ENCODE measurements at places on chromosomes 7 and 10.

- DNase-seq, result peak; percentile 17
These were observed 10.7 kb downstream of the NCOA4 start for GRCh38 chr10:46019569-46020343.

DNA sequence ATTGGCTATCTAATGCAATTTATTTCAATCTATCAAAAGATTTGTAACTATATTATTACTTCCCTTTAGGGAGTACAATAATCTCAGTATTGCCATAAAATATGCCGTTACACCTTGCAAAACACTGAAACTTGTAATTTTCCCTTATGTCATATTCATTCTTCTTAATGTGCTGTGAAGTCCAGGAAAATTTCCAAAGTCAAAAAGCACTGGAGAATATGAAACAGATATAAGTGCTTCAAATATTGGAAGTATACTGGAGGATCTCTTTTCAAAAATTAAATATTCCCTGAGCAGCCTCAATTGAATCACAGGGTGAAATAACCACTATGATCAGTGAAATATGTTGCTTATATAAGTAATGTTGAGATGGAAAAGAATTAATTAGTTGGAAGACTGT is 356.0 kb downstream of the PPP1R3A start:
- DNase-seq, result no peak

DNA sequence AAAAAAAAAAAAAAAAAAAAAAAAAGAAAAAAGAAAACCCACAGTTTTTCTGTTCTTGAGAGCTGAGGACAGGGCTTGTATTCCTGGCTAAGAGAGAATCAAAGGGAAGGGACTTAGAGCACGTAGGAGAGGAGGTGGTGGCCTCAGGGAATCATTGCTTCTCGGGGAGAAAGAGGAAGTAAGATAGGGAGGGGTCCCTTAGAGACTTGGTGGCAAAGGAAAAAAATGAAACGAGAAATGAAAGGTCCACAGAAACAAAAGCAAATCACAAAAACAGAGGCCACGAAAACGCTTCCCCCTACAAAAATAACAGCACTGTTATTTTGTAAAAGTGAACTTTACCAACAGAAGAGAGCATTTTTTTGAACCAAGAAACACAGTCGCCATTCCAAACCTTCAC is 323.1 kb upstream of the GALNT17 start:
- DNase-seq, result no peak

DNA sequence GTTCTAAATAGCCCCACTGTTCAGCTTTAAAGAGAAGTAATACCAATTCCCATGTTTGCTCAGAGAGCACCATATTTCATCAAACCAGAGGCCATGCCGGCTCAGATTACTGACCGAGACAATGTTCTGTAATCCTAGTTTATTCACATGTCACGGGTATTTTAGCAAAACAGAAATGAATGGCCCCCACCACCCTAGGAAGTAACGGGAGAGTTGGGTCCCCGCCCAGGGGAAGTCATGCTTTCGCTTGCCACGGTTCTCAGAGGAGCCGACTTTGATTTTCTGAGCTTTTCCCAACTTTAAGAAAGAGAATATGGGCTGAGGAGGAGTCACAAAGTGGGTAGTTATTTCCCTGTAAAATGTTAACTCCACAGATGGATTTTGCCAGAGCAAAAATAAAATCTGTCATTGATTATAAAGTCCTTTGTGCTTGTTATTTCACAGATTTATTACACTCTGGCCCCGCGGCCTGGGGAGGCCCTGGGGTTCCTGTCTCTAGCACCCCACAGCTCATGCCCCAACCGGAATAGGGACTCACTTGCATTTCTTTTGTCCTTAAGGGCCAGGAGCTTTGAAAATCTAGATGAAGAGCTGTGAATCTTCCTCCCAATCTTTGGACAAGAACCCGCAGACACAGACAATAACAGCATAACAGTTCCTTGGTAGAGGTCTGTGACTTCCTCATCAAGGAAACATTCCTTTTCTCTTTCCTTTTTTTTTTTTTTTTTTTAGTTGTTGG is 3.7 kb upstream of the GDF10 start:
- DNase-seq, result no peak

DNA sequence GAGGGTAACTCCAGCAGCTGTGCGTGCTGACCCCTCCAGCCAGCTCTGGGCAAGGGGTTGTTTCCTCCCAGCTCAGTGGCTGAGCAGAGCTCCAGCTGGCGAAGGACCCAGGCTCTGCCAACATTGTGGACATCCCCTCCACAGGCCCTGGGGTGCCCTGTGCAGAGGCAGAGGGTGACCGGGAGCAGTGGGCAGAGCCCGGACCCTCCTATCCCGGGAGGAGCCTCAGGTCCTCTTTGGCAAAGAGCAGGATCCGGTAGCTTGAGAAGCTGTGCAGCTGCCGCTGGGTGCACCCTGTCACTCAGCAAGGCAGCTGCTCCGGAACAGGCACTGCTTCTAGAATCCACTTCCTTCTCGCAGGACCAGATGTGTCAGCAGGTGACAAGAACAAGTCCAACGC is 175.9 kb downstream of the EBF3 start:
- no peak for DNase-seq

DNA sequence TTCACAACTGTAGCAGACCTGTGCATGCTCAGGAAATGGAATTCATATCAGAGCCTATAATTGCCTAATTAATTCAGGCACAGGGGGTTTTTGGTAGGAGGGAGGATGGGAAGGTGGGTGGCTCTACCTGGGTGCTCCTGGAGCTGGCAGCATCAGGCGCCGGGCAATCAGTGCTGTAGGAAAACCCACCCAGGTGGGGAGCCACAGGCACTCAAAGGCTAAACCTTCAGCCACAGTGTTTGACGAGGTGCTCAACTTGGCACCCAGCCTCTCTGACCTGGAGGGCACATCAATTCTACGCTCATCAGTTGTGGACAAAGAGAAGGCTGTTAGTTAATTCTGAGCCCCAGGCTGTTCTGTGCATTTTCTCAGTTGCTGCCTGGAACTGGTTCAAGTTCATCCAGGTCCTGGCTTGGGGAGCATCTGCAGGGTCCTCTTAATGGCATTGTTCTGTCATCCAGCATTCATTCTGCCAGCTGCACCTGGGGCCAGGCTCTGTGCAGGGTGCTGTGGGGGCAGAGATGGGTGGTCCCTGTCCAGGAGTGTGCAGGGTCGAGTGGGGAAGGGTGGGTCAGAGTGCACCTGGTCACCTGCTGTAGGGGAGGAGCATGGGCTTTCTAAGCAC is 54.1 kb upstream of the NPTX2 start:
- no peak for DNase-seq

- no peak for DNase-seq
These were observed 56.4 kb downstream of the ICA1 start for GRCh38 chr7:8205537-8205936.

DNA sequence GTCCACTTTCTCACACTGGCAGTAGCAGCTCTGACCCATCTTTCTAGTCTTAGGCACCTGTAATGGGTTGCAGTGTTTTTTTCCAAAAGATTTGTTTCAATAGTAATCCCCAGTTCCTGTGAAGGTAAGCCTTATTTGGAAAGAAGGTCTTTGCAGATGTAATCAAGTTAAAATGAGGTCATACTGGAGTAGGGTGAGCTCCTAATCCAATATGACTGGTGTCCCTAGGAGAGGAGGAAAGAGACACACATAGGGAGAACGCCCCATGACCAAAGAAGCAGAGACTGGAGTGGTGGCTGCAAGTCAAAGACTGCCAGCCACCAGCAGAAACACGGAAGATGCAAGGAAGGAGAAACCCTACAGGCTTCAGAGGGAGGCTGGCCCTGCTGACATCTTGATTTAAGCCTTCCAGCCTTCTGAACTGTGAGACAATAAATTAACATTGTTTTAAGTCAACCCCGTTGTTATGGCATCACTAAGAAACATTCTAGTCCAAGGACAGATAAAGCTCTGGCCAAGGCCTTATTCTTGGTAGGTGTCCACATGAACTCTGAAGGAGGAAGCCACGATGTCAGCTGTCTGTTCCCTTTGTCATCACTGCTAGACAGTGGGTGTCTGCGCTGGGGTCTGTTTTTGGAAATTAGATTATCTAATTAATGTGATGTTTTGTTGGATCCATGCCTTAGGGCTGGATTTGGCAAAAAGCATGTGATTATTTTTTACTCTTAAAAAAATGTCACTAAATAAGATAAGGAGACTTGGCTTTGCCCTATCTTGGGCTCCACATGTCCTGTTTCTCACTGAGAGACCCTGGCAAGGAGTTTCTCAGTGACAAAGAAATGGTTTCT is 214.9 kb downstream of the KCNMA1 start:
- DNase-seq, result no peak

- DNase-seq, result no peak
These were observed 9.6 kb upstream of the CFAP46 start for GRCh38 chr10:132951926-132952325.

- DNase-seq, result no peak
These were observed 103.0 kb downstream of the CALD1 start for GRCh38 chr7:134882481-134882880.

- no peak for DNase-seq
These were observed 16.1 kb downstream of the MYL10 start for GRCh38 chr7:101612885-101613515.

DNA sequence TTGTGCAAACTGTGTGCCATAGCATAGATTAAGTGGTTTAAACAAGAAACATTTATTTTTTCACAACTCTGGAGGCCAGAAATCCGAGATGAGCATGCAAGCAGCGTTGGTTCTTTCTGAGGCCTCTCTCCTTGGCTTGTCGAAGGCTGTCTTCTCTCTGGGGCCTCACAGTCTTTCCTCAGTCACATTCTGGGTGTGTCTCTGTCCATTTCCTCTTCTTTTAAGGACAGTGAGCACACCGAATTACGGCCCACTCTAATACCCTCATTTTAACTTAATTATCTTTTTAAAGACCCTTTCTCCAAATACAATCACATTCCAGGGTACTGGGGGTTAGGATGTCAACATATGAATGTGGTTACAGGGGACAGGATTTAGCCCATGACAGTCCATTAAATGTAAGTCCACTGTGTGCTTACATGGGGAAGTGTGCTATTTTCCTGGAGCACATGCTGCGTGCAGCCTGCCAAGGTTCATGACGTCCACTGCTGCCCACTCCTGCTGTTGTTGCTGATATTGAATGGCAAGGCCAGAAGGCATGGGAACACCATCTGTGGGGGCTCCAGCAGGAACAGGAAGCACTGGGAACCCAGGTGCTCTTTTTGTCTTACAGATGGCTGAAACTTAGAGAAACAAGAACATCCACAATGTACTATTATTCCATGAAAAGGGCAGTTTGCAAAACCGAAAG is 365.5 kb downstream of the GALNT17 start:
- no peak for DNase-seq

DNA sequence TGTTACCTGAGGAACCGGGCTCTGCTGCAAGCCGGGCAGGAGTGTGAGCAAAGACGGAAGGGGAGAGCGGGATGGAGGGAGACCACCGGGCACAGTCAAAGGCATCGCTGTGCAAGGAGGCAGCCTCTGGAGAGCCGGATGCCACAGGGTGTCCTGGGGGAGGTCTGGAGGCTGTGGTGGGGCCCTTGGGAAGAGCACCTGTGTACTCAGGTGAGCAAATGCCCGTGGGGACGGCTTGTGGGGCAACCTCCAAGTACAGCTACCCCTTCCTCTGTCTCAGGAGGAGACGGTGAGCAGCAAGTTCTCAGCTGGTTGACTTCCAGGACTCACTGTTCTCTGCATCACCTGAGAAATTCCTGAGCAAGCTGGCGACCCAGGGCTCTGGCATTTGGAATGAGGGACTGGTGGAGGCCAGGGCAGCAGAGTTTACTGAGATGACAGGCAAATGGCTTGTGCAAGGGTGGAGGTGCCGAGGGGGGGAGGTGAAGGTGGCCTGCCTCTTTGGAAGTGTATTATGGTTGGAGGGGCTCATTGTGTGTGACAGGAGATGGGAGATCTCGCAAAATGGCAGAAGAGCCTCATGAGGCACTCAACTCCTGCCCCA is 345.2 kb upstream of the SHH start:
- DNase-seq, result no peak

DNA sequence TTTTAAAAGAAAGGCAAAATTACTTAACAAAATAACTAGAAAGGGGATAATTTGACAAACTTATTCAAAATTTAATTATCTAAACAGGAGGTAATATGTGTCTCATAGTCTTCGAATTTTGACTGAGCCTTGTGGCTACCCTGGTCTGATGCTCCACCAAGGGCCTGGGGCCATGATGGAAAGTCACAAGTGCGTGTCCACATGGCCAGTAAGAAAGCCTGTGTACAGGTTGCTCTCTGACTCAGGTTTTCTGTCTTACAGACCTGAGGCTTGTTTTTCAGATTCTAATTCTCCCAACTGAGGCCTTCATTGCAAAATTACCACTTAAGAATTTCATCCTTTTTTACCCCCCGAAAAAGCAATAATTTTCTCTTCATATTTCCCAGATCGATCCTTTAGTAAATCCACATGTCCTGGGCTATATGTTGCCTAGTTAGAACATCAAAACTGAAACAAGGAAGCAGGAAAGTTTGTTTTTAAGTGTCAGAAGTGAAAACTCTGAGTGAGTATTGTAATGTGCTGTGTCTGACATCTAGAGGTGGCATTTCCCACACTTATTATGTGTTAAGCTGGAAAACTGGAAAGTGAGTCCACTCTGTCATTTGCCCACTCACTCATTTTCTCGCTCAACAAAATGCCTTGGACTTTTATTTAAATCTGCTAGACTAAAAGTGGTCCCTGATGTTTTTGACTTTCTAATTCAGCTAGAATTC is 10.0 kb downstream of the CYP3A43 start:
- peak; percentile 4 for DNase-seq

- no peak for DNase-seq
These were observed 87.9 kb downstream of the KCND2 start for GRCh38 chr7:120360918-120361317.

GRCh38 chr10:15784662-15785300 is 65.1 kb upstream of the ITGA8 start:
- DNase-seq, result no peak

GRCh38 chr10:983971-984655 is 4.1 kb upstream of the GTPBP4 start:
- DNase-seq, result no peak

- DNase-seq, result peak; percentile 89
These were observed 5.2 kb downstream of the CCNY start for GRCh38 chr10:35341521-35341920.

- DNase-seq, result no peak
These were observed 64.4 kb downstream of the ENO4 start for GRCh38 chr10:116913695-116914094.

- DNase-seq, result no peak
These were observed 13.5 kb upstream of the ADRB1 start for GRCh38 chr10:114030140-114030539.

All from activated CD4-positive, alpha-beta T cell treated with anti-CD3 and anti-CD28 coated beads, Interleukin-10, Interleukin-2, amounts not matched to agents 100 ng/mL and 50 ng/mL, durations not matched to agents 16 hours and 8 hours (primary cell).